Endodermal cell (in vitro differentiated cells): ENCODE measurements at places on chromosomes 4 and X. TPM values are rescaled to one million over a fixed set of nuclear protein-coding genes. Genes with fewer than 3 reads are reported as not detected.

The L1CAM gene
- 29.0 and 35.2 TPM in 2 replicates for total RNA-seq

DNA sequence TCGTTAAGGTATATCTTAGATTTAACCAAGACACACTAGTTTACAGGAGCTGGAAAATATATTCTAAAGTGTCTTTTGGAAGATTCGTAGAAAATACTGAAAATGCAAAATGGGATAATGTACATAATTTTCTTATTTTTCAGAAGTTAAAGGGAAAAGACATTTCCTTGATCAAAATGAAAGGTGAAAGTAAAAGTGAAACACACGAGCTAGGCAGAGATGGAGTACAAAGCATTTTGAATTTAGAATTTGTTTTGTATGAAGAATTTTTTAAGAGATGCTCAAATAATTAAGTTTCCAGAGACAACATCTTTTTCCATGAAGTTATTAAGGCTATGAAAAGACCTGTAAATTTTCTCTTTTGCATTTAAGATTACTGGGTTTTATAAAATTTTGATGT, 2192.6 kb upstream of the AGA start:
- no peak overlapping the region for H3K27ac ChIP-seq
- no peak for DNase-seq
- no peaks in the 10 kb centered on the region for H3K4me1 ChIP-seq

GRCh38 chr4:170089274-170089667, 485 bp downstream of the AADAT start:
- H3K27me3 ChIP-seq, result no peaks in the 10 kb centered on the region
- peak; percentile 79 for DNase-seq
- H3K36me3 ChIP-seq, result peaks cover 44% of the 10 kb centered on the region
- H3K4me1 ChIP-seq, result peaks cover 4% of the 10 kb centered on the region
- H3K4me3 ChIP-seq, result peak overlapping the region; percentile 99

GRCh38 chr4:32684160-32684559, 1964.0 kb downstream of the PCDH7 start:
- no peaks in the 10 kb centered on the region for H3K36me3 ChIP-seq
- H3K4me3 ChIP-seq, result no peak overlapping the region
- DNase-seq, result no peak
- H3K27me3 ChIP-seq, result no peaks in the 10 kb centered on the region

The ACE2 gene
- total RNA-seq, result 0.33 to 1.2 TPM (median 0.73 TPM) in 3 replicates

DNA sequence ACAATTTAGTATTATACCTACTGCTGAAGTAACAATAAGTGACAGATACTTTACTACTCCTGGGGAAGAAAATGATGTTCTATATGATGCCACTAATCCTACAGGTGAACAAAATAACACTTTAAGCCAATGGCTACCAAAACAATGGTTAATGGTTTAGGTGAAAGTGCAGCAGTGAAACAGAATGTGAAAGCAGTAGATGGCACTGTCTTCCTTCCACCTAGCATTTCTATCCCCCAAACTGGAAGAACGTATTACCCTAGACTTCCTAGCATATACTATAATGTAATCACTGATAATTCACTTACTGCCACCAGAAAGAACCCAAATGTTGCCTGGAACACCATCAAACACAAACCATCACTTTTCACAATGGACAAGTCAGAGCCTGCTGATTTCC, 18.9 kb upstream of the CABS1 start:
- no peaks in the 10 kb centered on the region for H3K36me3 ChIP-seq
- no peak overlapping the region for H3K4me3 ChIP-seq
- H3K27ac ChIP-seq, result no peak overlapping the region
- DNase-seq, result no peak
